Astrocyte (in vitro differentiated cells and primary cell): ENCODE measurements at places on chromosomes 3 and 15. TPM values are rescaled to one million over a fixed set of nuclear protein-coding genes. Genes with fewer than 3 reads are reported as not detected.

The CSPG5 gene
- 1.2 and 2.2 TPM in 2 replicates for total RNA-seq

The ATP8B4 gene
- 0.23 and 0.31 TPM in 2 replicates for total RNA-seq

The TIMP4 gene
- total RNA-seq = 2.0 and 2.9 TPM in 2 replicates

The TGM5 gene
- 0.16 TPM in 1 of 2 replicates, not detected in the other for total RNA-seq

The NANOGP8 gene
- not detected in 2 replicates for total RNA-seq

The PLSCR2 gene
- not detected in 2 replicates for total RNA-seq

The PAK2 gene
- total RNA-seq = 112 and 124 TPM in 2 replicates

The SLC35G2 gene
- total RNA-seq = 9.4 and 10.1 TPM in 2 replicates

The SLC51A gene
- total RNA-seq = not detected in 2 replicates

The ERC2 gene
- 4.1 and 7.4 TPM in 2 replicates for total RNA-seq

The ZNF717 gene
- 2.4 and 2.7 TPM in 2 replicates for total RNA-seq

The ACTC1 gene
- total RNA-seq = 860 and 942 TPM in 2 replicates

The CDV3 gene
- total RNA-seq = 290 and 323 TPM in 2 replicates

The GOLGA8G gene
- total RNA-seq = 0.31 TPM in 1 of 2 replicates, not detected in the other

The FSIP1 gene
- 0.77 and 0.84 TPM in 2 replicates for total RNA-seq

The TRIM69 gene
- total RNA-seq = 32.8 and 37.2 TPM in 2 replicates

The QTRT2 gene
- 17.2 and 22.7 TPM in 2 replicates for total RNA-seq

The RBP2 gene
- total RNA-seq = not detected in 2 replicates

The SNTN gene
- total RNA-seq = not detected in 2 replicates

The UBA7 gene
- 18.9 and 26.2 TPM in 2 replicates for total RNA-seq

The CELF6 gene
- total RNA-seq = 0.41 TPM in 1 of 2 replicates, not detected in the other

The SMAD6 gene
- total RNA-seq = 2.7 and 4.0 TPM in 2 replicates

The C15orf40 gene
- 15.3 and 18.1 TPM in 2 replicates for total RNA-seq

The FOXB1 gene
- 0.96 and 1.3 TPM in 2 replicates for total RNA-seq

The PDZRN3 gene
- 19.8 and 25.2 TPM in 2 replicates for total RNA-seq

The SLC2A2 gene
- not detected in 2 replicates for total RNA-seq

The SKOR1 gene
- not detected in 2 replicates for total RNA-seq

The NDN gene
- total RNA-seq = 59.5 and 61.6 TPM in 2 replicates

The PLSCR5 gene
- not detected in 2 replicates for total RNA-seq

The MAP1A gene
- 138 and 142 TPM in 2 replicates for total RNA-seq

The ATP2C1 gene
- 132 TPM in 2 replicates for total RNA-seq

The MRAS gene
- total RNA-seq = 55.4 and 81.8 TPM in 2 replicates

The NRROS gene
- total RNA-seq = not detected in 2 replicates

The NT5DC2 gene
- 178 and 189 TPM in 2 replicates for total RNA-seq

The WDR5B gene
- 3.9 and 4.0 TPM in 2 replicates for total RNA-seq

The SV2B gene
- total RNA-seq = not detected in 2 replicates

The GMNC gene
- 0.62 and 0.75 TPM in 2 replicates for total RNA-seq

The CX3CR1 gene
- total RNA-seq = 0.17 and 0.32 TPM in 2 replicates

The MEIS2 gene
- total RNA-seq = 30.9 and 35.6 TPM in 2 replicates

The CAMK1 gene
- 5.1 and 7.1 TPM in 2 replicates for total RNA-seq

The CYP1A2 gene
- total RNA-seq = not detected in 2 replicates

The CCR3 gene
- not detected in 2 replicates for total RNA-seq

The TJP1 gene
- 118 and 137 TPM in 2 replicates for total RNA-seq

The C2CD4A gene
- not detected in 2 replicates for total RNA-seq

The KCNMB3 gene
- total RNA-seq = 0.75 and 1.7 TPM in 2 replicates

The FOXL2NB gene
- total RNA-seq = 3.9 and 5.2 TPM in 2 replicates

The TMC3 gene
- total RNA-seq = 0.22 and 0.52 TPM in 2 replicates

The ZBTB47 gene
- total RNA-seq = 9.3 and 10.2 TPM in 2 replicates

The RPL15 gene
- total RNA-seq = 1,579 and 1,629 TPM in 2 replicates

The CNOT10 gene
- total RNA-seq = 23.9 and 26.2 TPM in 2 replicates

The CPA3 gene
- not detected in 2 replicates for total RNA-seq

The REC114 gene
- total RNA-seq = not detected in 2 replicates

The CGNL1 gene
- total RNA-seq = 10.2 and 11.0 TPM in 2 replicates

The JAGN1 gene
- total RNA-seq = 31.7 and 33.6 TPM in 2 replicates

The SLC6A1 gene
- 0.30 and 0.46 TPM in 2 replicates for total RNA-seq

The TNIK gene
- 68.6 and 70.0 TPM in 2 replicates for total RNA-seq

The GHSR gene
- total RNA-seq = not detected in 2 replicates

The GOLGA6L10 gene
- 0.12 and 0.30 TPM in 2 replicates for total RNA-seq

The AP3B2 gene
- 7.2 and 11.5 TPM in 2 replicates for total RNA-seq
